Choroid plexus epithelial cell (primary cell): ENCODE measurements at places on chromosomes 12 and 14.
A peak's percentile ranks its signal among the peaks of the same experiment; 100 is the strongest.

DNA sequence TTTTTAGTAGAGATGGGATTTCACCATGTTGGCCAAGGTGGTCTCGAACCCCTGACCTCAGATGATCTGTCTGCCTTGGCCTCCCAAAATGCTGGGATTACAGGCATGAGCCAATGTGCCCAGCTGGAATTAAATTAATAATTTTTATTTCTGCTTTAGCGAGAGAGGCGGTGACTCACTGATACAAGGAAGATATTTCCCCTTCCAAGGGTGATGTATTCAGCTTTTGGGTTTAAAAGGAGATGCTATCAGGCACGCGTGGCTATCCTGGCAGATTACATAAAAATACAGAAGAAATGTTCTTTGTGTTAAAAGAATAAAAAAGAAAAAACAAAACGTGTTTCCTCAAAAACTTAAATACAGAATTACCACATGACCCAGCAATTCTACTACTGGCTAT is 12.4 kb upstream of the P2RX7 start:
- DNase-seq, result no peak

GRCh38 chr12:7864601-7865150 is 8.0 kb downstream of the SLC2A14 start:
- DNase-seq, result no peak

DNA sequence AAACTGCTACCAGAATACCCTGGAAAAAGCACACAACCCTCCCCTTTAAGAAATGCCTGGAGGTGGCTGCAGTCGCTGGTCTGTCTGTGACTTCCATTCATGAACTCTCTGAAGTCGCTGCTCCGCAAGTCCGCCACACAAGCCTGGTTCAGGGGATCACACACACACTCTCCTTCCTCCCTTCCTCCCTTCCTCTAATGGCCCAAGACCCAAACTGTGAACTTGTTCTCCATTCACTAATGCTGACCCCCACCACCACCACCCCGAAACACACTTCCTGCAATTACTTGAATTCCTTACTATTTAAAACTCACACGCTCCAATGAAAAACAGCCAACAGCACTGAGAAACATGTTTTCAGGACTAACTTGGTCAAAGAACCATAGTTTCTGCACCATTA is 1.0 kb upstream of the LMO3 start:
- no peak for DNase-seq

GRCh38 chr12:57983146-57983857 is 41.9 kb downstream of the ATP23 start:
- peak; percentile 86 for DNase-seq

- no peak for DNase-seq
Measured at GRCh38 chr14:34128665-34129064, 177.8 kb upstream of the EGLN3 start.

GRCh38 chr14:104135121-104135903 is 3.1 kb upstream of the KIF26A start:
- DNase-seq, result peak; percentile 43

DNA sequence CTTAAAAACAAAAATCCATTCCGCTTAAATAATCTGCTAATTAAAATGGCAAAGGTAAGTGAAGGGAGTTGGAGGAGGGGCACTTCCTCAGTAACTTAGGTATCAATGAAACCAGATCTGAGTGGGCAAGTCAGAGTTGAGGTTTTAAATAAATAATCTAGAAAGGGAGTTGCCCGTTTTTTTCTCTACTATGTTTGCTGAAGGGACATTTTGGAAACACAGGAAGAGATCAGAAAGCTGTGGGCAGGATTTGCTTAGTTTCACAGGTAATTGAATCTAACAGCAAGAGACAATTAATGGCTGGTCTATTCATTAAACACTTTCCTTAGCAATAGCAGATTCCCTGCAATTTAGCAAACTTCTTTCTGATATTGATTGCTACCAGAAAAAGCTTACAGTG is 186.0 kb upstream of the ABCD2 start:
- DNase-seq, result no peak

- DNase-seq, result peak; percentile 66
Measured at GRCh38 chr12:81530352-81530751, 228.8 kb downstream of the PPFIA2 start.

GRCh38 chr14:87851190-87851589 is 141.8 kb downstream of the GALC start:
- no peak for DNase-seq

- no peak for DNase-seq
Measured at GRCh38 chr12:132668191-132669088, 18.7 kb downstream of the POLE start.

DNA sequence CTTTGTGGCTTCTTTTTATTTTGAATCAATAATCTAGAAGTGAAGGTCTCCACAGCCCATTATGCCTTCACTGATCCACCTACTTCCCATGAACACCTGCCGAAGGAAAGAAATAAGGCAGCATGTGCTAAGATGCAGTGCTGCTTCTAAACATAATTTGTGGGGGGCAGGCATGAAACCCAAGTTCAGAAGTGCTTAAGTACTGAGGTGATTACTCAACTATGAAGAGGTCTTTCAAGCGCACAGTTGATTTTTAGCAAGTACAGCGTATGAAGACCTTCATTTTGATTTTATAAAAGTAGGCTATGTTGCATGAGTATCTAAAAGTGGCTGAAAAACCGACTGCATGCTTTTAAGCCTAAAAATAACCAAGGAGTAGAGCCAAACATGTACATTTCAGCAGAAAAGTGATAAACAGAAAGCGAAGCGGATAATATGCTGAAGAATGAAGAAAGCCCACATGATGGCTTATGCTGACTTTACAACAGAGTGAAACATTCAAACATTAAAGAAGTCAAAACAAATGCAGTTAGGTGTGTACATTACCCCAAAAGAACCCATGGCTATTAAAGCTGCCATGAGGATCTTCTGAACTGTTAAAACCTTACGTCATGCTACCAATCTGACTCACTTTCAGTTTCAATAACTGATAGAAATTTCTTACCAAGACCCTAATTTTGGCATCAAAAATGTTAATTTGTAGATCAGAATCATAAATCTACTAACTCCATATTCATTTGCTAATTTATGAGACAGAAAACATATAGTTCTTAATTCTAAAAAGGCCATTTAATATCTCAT is 29.3 kb downstream of the KICS2 start:
- no peak for DNase-seq

GRCh38 chr14:29215853-29216252 is 449.3 kb downstream of the FOXG1 start:
- peak; percentile 32 for DNase-seq

GRCh38 chr12:67661311-67662021 is 12.9 kb downstream of the DYRK2 start:
- DNase-seq, result peak; percentile 68

- peak; percentile 43 for DNase-seq
Measured at GRCh38 chr14:21070083-21070609, at the start of gene ARHGEF40. Gene ARHGEF40 (plus strand): TSS chr14:21070304. CDS start chr14:21070397, 93 bp downstream.

GRCh38 chr12:14892726-14893505 is 7.3 kb upstream of the MGP start:
- DNase-seq, result peak; percentile 54

DNA sequence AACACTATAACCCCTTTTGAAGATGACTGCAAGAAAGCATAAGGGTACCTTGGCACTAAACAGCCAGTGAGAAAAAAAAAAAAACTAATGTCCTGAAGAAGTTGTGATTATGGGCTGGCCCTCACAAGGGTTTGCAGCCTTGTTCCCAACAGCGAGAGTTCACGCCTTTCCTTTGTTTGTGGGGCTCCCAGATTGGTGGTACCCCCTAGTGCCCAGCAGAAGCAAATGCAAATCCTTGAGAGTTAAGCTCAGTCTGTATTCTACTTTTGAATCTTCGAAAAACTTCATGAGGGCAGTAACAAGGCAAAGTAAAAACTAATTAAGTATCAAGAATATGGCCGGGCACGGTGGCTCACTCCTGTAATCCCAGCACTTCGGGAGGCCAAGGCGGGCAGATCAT is 238.9 kb upstream of the LMO3 start:
- no peak for DNase-seq

DNA sequence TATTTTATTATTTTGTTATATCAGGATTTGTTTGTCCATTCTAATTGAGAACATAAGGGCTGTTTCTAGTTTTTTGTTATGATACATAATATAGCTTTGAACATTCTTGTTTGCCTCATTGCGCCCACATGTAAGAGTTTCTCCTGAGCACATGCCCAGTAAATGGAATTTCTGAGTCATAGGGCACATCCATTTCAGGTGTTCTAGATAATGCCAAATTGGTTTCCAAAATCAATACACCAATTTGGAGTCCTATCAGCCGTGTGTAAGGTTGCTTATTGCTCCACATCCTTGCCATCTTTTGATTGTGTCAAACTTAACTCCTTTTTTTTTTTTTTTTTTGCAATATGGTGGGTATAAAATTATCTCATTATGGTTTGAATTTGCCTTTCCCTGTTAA is 97.9 kb upstream of the RESF1 start:
- DNase-seq, result no peak

DNA sequence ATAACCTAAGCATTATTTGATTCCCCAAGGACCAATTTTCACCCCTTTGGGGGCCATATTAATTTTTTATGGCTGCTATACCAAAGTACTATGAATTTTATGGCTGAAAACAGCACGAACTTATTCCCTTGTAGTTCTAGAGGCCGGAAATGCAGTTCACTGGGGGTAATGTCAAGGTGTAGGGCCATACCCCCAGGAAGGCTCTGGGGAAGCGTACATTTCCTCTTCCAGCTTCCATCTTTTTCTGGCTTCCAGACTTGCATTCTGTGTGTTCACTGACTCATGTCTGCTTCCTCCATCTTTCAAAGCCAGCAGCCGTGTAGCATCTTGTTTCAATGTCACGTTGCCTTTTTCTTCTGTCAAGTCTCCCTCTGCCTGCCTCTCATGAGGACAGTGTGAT is 133.5 kb downstream of the BICD1 start:
- no peak for DNase-seq

DNA sequence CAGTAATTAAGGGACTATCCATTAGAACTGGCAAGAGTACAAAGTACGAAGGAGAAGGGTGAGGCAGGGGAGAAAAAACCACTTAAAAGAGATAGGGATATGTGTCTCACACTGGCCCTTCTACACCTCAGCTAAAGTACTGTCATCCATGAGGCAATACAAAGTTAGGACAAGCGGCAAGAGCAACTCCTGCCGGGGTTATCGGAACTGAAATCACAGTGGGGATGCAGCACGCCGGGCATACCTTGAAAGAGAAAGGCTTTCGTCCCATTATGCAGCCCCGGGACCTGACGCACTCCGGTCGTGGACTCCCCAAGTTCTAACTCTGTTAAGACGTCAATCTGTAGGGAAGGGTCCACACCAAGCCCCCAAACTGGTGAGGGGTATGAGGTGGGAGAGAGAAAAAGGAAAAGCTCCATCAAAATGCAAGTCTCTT is 1.1 kb downstream of the NELL2 start:
- no peak for DNase-seq

DNA sequence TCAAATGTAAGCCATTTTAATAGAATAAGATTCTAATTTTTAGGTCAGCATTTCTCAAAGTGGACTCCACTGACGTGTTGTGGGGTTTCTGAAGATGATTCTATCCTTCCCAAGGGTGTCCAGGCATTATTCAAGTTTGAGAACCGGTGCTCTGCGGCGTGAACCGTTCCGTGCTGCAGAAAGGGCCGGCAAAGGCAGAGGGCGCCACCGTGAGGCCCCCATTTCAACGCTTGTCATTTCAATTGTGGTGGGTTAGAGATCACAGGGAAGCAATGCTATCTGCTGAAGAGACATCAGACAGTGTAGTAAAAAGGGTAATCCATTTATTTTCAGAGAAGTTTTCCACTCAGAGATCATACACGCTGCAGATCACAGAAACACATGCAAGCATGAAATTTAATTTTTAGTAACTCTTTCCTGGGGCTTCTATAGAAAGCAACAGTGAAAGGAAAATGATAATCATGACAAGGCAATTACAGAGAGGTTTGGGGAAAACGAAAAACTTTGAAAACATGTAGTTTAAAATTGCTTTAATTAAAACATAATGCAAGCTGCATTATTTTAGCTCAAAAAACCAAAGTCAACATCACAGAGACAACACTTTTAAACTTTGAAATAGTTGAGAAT is 201.7 kb downstream of the EXOC5 start:
- peak; percentile 36 for DNase-seq

GRCh38 chr12:6146509-6146908 is 22.0 kb upstream of the VWF start:
- DNase-seq, result no peak

DNA sequence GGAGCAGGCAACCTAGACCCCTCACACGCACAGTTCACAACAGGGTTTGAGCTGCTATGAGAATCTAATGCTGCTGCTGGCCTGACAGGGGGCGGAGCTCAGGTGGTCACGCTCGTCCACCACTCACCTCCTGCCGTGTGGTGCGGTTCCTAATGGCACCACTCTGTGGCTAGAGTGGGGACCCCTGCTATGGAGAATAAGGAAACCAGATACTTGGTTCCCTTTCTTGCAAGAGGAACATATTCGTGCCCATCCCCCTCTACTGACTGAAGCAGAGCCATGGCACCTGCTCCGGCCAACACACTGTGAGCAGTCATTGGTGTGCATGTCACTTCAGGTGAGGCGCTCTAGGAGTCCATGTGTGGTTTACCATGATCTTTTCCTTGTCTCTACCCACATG is 30.4 kb upstream of the RIMBP2 start:
- no peak for DNase-seq

GRCh38 chr14:34365309-34365915 is 96.6 kb downstream of the SPTSSA start:
- DNase-seq, result peak; percentile 79

DNA sequence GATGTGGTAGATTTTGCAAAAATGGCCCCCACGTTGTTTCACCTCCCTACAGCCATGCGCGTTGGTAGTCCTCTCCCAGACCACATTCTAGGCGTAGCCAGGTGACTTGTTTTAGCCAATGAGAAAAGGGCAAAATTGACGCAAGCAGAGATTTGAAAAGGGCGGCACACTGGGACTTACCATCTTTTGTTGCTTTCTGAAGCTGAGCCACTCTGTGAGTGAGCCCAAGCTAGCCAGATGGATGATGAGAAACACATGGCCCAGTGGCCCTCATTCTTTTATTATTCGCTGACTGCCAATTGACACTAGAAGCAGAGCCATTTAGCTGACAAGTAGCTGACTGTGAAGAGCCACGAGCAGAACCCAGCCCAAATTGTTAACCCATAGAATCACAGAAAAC is 142.0 kb upstream of the GZMB start:
- DNase-seq, result no peak

- DNase-seq, result peak; percentile 8
Measured at GRCh38 chr12:119940897-119941296, 48.1 kb upstream of the BICDL1 start.

- no peak for DNase-seq
Measured at GRCh38 chr12:129997239-129997638, 93.4 kb upstream of the TMEM132D start.

DNA sequence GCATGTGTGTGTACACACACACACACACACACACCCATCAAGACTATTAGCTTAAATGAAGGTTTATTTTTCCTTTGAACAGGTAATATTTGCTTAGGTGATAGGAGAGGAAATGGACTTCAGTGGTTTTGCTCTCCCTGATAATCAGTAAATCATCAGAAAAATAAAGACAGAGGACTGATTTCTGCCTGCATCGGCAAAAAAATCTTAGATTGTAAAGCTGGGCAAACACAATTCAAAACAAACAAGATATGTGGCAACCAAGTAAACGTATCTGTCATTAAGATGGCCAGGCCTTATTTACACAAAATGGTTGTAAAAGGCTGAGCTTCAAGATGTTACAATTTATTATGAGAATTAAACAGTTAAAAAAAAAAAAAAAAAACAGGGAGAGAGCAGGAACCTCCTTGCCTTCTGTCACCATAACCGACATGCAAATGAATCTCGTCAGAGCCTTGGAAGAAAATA is 31.3 kb downstream of the PRKD1 start:
- DNase-seq, result no peak
